ENCODE measurements at places on chromosomes 4 and X. TPM values are rescaled to one million over a fixed set of nuclear protein-coding genes. Genes with fewer than 3 reads are reported as not detected.
A peak's percentile ranks its signal among the peaks of the same experiment; 100 is the strongest.

PHOX2B gene
- not detected for total RNA-seq

PHF8 gene
- total RNA-seq = 9.7 TPM

NWD2 gene
- not detected for total RNA-seq

TACR3 gene
- total RNA-seq = not detected

PLS3 gene
- total RNA-seq = 20.3 TPM

GUCY1A1 gene
- 5.8 TPM for total RNA-seq

- H3K4me3 ChIP-seq = no peak overlapping the region
- H3K36me3 ChIP-seq = no peaks in the 10 kb centered on the region
- no peak for DNase-seq
- no peak overlapping the region for H3K27ac ChIP-seq
Measured at GRCh38 chr4:98092833-98093439, 50.3 kb downstream of the STPG2 start.

GRCh38 chr4:186919340-186919739 is 195.7 kb upstream of the FAT1 start:
- H3K4me3 ChIP-seq = no peak overlapping the region
- no peaks in the 10 kb centered on the region for H3K36me3 ChIP-seq
- no peak overlapping the region for H3K27ac ChIP-seq
- no peaks in the 10 kb centered on the region for H3K4me1 ChIP-seq
- no peak for DNase-seq
- H3K27me3 ChIP-seq = no peaks in the 10 kb centered on the region

- no peaks in the 10 kb centered on the region for H3K27me3 ChIP-seq
- no peak for DNase-seq
- H3K4me3 ChIP-seq = no peak overlapping the region
Measured at GRCh38 chr4:105632599-105632998, 75.9 kb downstream of the INTS12 start.

DNA sequence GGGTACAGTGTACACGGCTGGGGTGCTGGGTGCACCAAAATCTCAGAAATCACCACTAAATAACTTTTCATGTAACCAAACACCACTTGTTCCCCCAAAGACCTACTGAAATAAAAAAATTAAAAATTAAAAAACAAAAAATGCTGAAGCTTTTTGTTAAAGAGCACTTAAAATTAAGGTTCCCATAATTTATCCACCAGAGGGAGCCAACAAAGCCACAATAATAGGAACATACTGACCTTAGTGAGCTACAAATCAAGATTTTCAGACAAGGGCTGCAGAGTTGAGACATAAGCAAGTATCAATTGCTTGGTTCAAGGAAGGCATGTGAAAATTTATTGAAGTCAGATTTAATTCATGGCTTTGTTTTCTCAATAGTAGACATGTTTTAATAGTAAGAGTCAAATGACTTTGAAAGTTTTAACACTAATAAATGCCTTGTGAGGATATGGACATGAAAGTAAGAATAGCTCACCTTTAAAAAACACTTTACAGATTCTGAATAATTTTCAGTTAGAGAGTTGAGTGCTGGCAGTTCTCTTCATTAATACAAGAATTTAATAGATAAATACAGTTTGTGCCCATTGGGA is 43.0 kb upstream of the SCOC start:
- DNase-seq = no peak
- no peak overlapping the region for H3K27ac ChIP-seq
- no peaks in the 10 kb centered on the region for H3K4me1 ChIP-seq
- H3K27me3 ChIP-seq = no peaks in the 10 kb centered on the region

GRCh38 chr4:7126981-7127380 is 59.1 kb upstream of the GRPEL1 start:
- H3K36me3 ChIP-seq = no peaks in the 10 kb centered on the region
- no peaks in the 10 kb centered on the region for H3K27me3 ChIP-seq
- DNase-seq = no peak
- no peak overlapping the region for H3K4me3 ChIP-seq

DNA sequence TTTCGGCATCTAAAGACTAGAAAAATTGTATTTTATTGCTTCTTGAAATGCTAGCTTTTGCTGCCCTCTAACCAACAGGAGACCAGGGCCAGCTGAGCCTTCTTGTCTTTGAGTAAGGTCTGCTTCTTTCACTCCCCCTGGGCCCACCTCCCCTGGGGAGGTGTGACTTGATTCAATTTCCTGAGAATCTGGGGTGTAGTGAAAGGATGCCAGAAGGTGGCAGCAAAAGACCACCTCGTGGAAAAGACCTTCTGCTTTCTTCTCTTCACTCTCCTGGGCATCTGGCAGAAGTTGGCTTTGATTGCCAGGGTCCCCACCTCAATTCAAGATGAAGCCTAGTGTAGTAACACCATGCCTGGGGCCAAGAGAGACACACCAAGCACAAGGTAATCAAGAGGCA is 96.5 kb upstream of the MAOA start:
- H3K36me3 ChIP-seq = no peaks in the 10 kb centered on the region
- no peak overlapping the region for H3K4me3 ChIP-seq
- no peak overlapping the region for H3K27ac ChIP-seq
- DNase-seq = peak; percentile 36
- H3K27me3 ChIP-seq = no peaks in the 10 kb centered on the region

DNA sequence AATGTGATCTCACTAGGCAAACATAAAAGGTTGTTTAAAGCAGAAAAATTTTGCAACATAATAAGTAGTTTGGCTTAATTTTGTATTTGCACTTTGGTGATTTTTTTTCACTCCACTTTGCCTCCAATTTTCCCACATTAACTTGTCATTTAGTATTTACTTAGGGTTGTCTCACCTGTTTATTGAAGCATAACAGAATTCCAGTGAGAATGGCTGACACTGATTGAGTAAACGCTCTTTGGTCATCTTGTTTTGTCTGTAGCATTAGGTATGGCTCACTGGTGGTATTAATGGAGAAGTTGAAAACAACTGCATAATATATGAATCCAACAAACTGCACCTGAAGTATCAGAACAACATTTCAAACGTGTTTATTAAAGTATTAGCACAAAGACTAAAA is 799.5 kb upstream of the ADGRL3 start:
- no peak overlapping the region for H3K4me3 ChIP-seq
- H3K27me3 ChIP-seq = no peaks in the 10 kb centered on the region
- H3K36me3 ChIP-seq = no peaks in the 10 kb centered on the region
- H3K4me1 ChIP-seq = no peaks in the 10 kb centered on the region
- no peak for DNase-seq
- no peak overlapping the region for H3K27ac ChIP-seq

- no peak overlapping the region for H3K27ac ChIP-seq
- no peaks in the 10 kb centered on the region for H3K27me3 ChIP-seq
- peaks cover 2% of the 10 kb centered on the region for H3K36me3 ChIP-seq
- no peak overlapping the region for H3K4me3 ChIP-seq
- no peak for DNase-seq
Measured at GRCh38 chrX:1387141-1387776, 4.7 kb downstream of the SLC25A6 start.

GRCh38 chr4:36573441-36573840 is 292.0 kb downstream of the DTHD1 start:
- H3K4me1 ChIP-seq = no peaks in the 10 kb centered on the region
- DNase-seq = no peak
- no peak overlapping the region for H3K4me3 ChIP-seq
- H3K27me3 ChIP-seq = no peaks in the 10 kb centered on the region

DNA sequence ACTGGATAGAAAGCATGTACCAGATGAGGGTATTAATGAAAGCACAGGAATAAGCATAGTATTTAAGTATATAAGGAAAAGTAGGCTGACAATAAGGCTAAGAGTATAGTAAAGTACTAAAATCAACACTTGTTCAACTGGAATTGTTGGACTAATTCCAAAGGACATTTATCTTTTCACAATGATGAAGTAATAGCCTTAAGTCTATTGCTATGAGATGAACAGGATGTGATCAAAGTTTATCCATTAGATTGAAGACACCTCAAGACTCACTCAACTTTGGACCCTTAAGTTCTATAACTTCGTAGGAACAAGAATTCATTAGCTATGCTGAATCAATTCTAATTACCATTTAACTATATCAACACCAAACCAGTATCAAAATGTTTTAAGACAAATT is 7.6 kb downstream of the MAD2L1 start:
- H3K36me3 ChIP-seq = no peaks in the 10 kb centered on the region
- no peak overlapping the region for H3K4me3 ChIP-seq
- DNase-seq = no peak
